Renal cortex interstitium (tissue), 15 donors: ENCODE measurements at places on chromosomes 1 and 21.

DNA sequence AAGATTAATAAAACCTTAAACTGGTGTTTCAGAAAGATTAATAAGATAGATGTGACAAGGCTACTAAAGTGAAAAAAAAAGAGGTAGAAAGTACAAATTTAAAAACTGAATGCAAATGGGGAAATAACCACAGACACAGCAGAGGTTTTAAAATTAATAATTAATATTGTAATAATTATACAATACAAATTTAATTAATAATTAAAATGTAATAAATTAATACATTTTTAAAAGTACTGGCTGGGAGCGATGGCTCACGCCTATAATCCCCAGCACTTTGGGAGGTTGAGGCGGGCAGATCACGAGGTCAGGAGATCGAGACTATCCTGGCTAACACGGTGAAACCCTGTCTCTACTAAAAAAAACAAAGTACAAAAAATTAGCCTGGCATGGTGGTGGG is 26.8 kb downstream of the CD2 start:
- no peak for DNase-seq

DNA sequence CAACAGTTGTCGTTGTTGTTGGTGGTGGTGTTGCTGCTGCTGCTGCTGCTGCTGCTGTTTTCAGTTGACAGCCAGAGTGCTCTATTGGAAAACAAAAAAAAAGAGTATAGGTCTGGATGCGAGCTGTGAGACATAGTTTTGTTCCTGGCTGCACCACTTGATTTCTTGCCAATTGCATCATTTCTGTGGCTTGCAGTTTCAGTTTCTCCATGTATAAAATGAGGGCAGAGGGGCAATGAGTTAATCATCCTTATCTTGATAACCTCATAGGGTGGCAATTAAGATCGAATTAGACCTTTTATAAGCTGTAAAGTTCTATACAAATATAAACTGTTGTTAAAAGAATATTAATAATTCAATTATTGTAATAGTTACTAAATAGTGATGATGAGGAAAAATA is 156.7 kb downstream of the DMRTA2 start:
- DNase-seq = no peak

GRCh38 chr1:56535939-56536338 is 43.4 kb downstream of the PLPP3 start:
- no peak for DNase-seq

- no peak for DNase-seq
These were observed 714.9 kb upstream of the CXADR start for GRCh38 chr21:16797966-16798365.

GRCh38 chr1:21764615-21765423 is 18.1 kb downstream of the USP48 start:
- no peak for DNase-seq
